ENCODE measurements at places on chromosomes 7 and 10. TPM values are rescaled to one million over a fixed set of nuclear protein-coding genes. Genes with fewer than 3 reads are reported as not detected.

The SPAG6 gene
- total RNA-seq = 3.9 TPM

- peak; percentile 69 for DNase-seq
These were observed 7.4 kb downstream of the NOD1 start for GRCh38 chr7:30471205-30471604.

DNA sequence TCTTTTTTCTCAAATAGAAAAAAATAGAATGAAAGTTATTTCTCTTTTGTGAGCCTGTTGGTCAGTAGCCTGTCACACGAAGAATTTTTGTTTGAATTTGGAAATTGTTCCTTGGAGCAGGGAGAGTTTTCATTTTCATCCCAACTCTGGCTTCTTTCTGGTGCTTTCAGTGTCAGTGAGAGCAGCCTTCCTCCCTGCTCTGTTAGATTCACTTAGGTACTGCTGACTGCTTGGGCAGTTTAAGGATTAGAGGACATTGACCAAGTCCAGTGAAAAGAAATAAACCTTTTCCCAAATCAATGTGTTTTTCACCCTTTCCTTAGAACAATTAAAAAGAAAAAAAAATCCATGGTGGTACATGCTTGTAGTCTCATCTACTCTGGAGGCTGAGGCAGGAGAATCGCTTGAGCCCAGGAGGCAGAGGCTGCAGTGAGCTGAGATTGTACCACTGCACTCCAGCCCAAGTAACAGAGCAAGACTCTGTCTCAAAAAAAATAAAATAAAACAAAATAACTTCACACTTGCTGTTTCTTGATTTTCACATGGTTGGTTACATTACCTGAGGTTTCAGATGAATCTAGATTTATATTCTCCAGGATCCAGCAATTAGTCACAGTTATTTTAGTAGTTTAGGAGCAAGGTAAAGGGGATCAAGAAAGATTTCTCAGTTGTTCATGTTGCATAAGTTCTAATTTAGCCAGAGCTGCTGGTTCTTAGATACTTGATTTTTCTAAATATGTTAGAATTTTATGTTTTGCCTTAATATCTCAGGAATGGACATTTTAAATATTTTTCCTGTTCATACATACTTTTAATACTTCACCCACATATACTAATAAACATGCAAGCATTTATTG lies 63.1 kb downstream of the ZNRF2 start:
- no peak for DNase-seq

The OR2A1 gene
- not detected for total RNA-seq

DNA sequence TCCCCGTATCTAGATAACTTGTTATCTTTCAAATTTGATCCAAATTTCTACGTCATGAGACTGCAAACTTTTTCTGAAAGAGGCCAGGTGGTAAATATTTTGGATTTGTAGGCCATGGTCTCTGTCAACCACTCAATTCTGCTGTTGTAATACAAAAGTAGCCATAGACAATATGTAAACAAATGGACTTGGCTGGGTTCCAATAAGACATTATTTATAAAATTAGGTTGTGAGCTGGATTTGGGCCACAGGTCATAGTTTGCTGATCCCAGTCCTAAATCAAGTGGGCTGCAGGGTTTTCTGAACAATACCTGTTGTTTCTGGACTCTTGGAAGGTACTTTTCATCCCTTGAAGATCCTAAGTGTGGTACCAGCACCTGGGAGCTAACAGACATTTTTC lies 1178.0 kb downstream of the SORCS1 start:
- no peak for DNase-seq

All from uterus (tissue), 4 donors.